ENCODE measurements at places on chromosomes 5 and 9.

- DNase-seq = no peak
Measured at GRCh38 chr9:72412483-72413040, 47.6 kb upstream of the ZFAND5 start.

GRCh38 chr9:99515895-99516656, 294.0 kb downstream of the SEC61B start:
- DNase-seq = no peak

DNA sequence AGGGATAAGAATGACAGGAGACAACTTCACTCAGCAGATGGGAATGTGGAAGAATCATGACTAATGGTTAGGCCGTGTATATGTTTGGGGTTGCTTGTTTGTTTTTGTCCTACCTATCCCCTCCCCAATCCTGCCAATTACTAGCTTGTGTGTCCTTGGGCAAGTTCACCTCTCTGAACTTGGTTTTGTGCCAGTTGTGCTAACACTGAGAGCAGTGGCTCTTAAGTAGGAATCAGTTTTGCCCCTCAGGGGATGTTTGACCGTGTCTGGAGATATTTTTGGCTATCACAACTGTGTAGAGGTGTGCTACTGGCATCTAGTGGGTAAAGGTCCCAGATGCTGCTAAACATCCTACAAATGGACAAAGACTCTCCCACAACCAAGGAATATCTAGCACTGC, 287.0 kb downstream of the DMRT2 start:
- DNase-seq = no peak

- DNase-seq = no peak
Measured at GRCh38 chr9:13750061-13750460, 470.6 kb upstream of the MPDZ start.

Data from anterior cingulate cortex (tissue), 58 donors.